ENCODE measurements at places on chromosomes 13 and 19.

DNA sequence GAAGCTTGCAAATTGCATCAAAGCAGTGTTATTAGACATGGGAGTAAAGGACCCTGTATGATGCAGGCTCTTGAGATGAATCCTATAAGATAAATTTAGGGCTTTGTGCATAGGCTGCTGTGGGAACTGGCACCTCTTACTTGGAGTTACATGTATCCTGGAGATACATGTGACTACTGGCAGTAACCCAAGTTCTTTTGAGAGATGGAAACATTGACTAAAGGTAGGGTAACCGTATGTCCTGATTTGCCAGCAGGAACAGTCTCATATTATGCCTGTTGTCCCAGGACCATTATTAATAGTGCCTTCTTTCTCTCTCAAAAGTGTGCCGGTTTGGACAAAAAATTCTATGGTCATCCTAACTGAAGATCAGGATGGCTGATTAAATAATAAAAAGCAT, 195.4 kb downstream of the LACC1 start:
- no peak for DNase-seq

DNA sequence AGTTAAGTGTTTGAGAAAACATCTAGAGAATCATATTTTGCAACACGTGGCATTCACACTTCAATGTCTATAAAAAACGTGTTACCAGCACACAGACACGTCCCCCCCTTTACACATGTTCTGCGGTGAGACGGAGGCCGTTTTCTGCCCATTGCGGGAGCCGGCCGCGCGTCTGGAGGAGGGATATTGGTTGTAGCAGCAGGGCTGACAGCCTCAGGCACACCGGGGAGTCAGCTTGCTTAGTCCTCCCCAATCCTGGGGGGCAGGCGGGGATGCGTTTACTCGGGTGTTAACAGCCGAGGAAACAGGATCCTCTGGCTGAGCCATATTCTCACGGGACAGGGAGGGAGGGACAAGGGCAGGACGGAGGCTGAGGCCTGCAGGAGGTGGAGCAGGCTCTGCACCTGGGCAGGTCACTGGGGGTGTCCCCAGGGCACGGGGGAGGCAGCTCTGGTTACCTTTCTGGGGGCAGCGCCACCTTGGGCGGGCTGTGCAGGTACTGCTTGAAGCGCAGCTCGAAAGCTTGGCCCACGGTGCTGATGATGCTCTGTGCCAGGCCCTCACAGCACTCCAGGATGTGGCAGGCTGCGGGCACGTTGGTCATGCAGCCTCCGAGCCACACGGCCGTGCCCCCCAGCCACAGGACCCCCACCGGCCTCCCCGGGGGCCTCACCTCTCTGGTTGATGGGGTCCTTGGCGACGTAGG, 25.0 kb downstream of the SHC2 start:
- DNase-seq, result no peak

DNA sequence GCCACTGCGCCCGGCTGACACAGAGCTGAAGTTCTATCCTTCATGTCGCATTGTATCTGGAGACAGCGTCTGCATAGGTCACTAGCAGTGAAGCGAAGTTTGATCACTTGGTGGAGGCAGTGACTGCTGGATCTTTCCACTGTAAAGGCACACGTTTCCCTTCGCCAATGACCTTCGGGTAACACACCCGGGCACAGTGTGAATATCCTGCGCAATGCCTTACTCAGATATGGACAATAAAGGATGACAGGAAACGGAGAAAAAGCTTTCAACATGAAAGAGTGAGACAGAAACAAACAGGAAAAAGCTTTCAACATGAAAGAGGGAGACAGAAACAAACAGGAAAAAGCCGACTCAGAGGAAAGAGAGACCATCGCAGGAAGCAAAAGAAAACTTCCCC, 17.1 kb downstream of the ARL11 start:
- DNase-seq, result no peak

DNA sequence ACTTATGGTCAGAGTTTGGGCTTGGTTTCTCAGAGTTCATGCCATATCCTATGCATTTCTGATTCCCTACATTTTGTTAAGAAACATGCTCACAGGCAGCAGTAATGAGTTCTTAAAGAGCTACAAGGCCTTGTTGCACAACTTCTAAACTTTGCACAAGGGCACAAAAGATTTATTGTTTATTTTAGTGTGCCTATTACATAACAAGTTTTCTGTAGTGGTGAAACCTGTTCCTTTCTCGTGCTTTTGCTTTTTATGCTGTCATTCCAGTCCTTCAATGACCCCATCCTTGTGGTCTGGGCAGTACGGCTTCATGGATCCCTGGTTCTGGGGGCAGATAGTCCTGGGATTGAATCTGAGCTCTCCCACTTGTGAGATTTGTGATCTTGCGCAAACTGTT, 17.8 kb downstream of the ZNF507 start:
- DNase-seq, result no peak

DNA sequence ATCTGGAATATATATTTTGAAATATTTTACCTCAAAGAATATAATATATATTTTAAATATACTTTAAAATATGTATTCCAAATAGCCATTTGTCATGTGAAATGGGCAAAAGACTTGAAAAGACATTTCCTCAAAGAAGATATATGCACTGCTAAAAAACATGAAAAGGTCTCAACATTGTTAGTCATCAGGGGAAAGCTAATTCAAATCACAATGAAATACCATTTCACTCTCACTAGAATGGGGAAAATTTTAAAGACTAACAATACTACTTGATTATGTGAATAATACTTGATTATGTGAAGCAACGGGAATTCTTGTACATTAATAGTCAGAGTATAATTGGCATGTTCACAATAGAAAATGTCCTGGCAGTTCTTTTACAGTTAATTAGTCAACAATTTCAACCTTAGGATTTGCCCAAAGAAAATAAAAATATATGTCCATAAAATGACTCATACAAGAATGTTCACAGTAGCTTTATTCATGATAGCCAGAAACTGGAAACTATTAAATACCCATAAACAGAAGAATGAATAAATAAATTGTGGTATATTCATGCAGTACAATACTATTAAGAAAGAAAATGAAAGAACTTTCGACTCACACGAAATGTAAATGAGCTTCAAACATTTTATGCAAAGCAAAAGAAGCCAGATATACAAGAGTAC, 6.8 kb upstream of the KBTBD6 start:
- no peak for DNase-seq

DNA sequence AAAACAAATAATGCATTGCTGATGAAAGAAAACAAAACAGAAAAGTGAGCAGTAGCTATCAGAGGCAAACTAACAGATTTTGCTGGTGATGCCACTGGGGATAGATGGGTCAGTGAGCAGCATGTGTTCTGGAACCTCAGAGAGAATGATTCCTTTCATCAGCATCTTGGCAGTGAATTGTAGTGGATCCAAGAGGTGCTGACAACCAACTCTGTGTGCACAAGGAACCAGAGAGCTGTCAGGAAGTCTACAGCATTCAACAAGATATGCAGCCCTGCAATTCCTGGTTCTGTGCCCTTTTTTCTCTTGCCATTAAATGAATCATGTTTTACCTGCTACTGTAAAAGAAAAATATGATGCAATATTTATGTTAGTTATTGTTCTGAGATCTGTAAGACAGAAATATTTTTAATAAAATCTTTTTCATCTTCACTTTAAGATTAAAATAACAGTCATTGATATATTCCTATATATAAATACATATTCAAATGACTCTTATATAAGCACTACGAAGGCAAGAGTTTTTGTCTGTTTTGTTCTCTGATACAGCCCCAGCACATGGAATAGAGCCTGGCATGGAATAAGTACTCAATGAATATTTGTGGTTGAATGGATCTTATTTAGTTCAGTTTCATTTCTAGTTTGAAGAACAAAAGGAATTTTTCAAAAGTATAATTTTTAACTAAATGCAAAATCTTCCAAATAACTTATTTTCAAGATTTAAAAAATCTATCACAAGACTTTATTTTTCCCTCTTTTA, 80.8 kb downstream of the FREM2 start:
- DNase-seq, result no peak

DNA sequence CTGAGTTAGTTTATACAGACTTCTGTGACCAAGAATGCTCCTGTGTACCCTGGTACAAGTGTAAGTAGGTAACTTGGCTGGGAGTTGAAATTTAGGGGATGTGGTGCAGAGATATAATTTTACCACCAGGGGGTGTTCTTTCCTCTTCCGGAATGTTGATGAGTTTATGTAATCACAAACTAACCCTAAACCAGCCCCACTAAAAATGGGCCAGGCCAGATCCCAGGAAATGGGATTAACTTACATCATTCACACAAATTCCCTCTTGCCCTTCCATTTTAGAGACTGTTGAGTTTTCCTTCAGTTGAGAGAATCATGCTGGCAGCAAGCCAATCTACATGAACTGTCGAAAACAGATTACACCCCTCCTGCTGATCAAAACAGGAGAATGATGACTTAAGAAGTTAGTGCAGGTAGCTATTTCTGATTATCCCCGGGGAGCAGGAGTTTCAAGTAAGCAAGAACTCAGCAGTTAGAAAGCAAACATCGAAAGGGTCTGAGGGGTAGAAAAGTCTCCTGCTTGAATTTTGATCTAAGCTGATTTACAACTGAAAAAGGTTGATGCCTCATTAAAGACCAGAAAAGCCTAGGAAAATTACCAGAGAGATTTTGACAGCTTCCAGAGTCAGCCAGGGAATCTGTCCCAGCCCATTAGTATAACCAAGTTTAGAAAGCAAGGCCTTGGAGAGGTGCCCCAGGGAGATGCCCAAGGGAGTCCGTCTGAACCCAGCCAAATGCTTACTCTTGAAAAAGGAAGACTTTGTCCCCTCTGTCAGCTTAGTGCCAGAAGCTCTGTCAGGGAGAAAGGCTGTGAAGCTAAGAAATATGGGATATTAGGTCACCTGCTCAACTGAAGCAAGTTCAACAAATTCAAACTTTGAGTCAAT, 32.3 kb upstream of the MED4 start:
- DNase-seq, result peak; percentile 36

GRCh38 chr13:24821207-24821606, 57.2 kb downstream of the RNF17 start:
- DNase-seq, result no peak

GRCh38 chr13:85223883-85224656, 575.1 kb downstream of the SLITRK6 start:
- DNase-seq, result no peak

DNA sequence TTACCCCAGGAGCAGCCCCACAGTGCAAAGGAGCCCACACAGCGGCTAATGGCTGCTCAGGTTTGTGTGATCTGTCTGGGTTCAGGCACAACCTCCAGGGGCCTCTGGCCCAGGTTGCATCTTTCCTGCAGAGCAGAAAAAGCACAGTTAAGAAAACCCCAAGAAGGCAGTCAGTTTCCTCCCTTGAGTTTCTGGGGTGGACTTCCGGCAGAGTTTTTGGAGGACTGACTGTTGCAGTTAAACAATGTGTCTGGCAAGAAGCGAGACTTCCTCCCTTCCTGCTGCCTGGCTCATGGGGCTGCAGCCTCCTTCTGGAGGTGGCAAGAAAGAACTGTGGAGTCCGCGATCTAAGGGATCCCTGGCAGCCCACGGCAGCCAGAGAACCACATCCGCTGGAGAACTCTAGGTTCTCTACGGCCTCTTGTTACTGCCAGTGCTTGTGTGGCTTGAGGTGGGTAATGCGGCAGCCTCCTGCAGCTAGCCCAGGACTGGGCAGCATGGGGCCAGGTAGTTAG, 114.4 kb downstream of the ZDHHC20 start:
- DNase-seq, result no peak

- DNase-seq, result no peak
Measured at GRCh38 chr19:6533000-6533328, 2.1 kb downstream of the TNFSF9 start.

- DNase-seq, result no peak
Measured at GRCh38 chr13:101627556-101627943, 175.1 kb downstream of the ITGBL1 start.

- no peak for DNase-seq
Measured at GRCh38 chr13:66765559-66765958, 464.6 kb downstream of the PCDH9 start.

DNA sequence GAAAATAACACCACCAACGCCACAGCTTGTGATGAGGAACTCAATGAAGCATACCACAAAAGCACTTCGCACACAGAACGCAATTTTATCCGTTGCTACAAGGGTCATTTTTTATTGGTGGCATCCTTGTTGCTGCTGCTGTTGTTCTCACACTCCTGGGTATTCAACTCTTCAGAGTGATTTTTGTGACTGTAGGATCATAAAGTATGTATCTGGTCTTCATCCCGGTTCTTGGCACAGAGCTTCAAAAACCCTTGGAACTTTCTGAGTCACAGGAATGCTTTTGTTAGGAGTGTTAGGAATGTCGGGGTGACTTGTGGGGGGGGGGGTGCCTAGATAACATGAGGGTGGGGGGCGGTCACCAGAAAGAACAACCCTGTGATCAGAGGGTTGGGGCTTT, 108.4 kb downstream of the ZNF557 start:
- no peak for DNase-seq

DNA sequence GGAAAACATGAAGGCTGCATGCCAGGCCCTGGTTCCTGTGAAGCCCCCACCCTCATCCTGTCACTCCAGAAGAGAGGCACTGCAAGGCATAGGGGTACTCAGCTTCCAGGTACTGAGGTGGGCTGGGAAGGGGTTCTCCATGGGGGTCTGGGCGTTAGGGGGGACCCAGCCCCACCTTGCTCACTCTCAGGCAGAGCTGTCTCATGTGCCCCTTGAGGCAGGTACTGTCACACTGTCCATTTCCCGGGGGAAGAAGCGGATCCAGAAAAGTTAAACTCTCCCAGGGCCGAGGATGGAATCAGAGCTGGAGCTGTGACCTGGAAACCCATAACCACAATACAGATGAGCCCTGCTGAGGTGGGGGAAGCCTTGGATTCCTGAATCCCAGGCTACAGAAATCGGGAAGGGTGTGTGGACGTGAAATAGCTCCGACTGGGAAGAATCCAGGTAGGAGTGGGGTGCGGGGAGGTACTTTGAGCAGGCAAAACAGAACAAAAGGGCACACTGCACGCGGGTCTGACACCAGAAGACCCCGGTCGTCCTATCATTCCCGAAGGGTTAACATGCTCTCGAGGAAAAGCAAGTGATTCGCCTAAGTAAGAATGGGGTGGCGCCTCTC, 540 bp upstream of the USE1 start:
- no peak for DNase-seq

DNA sequence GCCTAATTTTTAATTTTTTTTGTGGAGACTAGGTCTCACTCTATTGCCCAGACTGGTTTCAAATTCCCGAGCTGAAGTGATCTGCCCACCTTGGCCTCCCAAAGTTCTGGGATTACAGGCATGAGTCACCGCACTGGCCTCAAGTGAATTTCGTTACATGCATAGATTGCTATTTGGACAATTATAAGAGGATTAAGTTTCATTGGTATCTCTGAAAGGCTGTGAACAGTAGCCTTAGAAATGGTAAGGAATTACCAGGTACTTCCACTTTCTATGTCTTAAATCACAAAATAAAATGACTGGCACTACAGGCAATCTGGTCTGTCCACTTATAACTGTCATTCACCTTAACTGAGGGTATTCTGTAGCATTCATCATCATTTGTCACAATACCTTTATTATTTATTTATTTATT, 2.9 kb upstream of the CCDC9 start:
- DNase-seq, result peak; percentile 52

GRCh38 chr19:12939975-12940423, 1.6 kb downstream of the CALR start:
- no peak for DNase-seq

GRCh38 chr19:28539759-28540158, 673.2 kb downstream of the UQCRFS1 start:
- no peak for DNase-seq

GRCh38 chr13:89827552-89827951, 1519.9 kb upstream of the MIR17HG start:
- DNase-seq, result no peak

Measured in HTR-8/SVneo (cell line).